ENCODE measurements at places on chromosomes 7 and 10. TPM values are rescaled to one million over a fixed set of nuclear protein-coding genes. Genes with fewer than 3 reads are reported as not detected.

The PTPN20 gene
- 3.8 TPM for total RNA-seq

The CPEB3 gene
- 2.5 TPM for total RNA-seq

The CPA1 gene
- total RNA-seq: not detected

The RSPH10B gene
- not detected for total RNA-seq

The OR2A12 gene
- total RNA-seq: not detected

The AKR1D1 gene
- not detected for total RNA-seq

The NUP42 gene
- total RNA-seq: 38.8 TPM

The MRPS24 gene
- 64.6 TPM for total RNA-seq

The SVOPL gene
- not detected for total RNA-seq

The GRM3 gene
- not detected for total RNA-seq

The NME8 gene
- total RNA-seq: not detected

The ADAM8 gene
- 9.4 TPM for total RNA-seq

The TECPR1 gene
- total RNA-seq: 181 TPM

The TMEM236 gene
- 0.18 TPM for total RNA-seq

The CTBP2 gene
- 0.33 TPM for total RNA-seq

The RASSF4 gene
- total RNA-seq: 0.88 TPM

The TAX1BP1 gene
- total RNA-seq: 122 TPM

The ZNF117 gene
- total RNA-seq: 5.9 TPM

The TUBAL3 gene
- total RNA-seq: not detected

The NAT16 gene
- total RNA-seq: not detected

The EVX1 gene
- not detected for total RNA-seq

The NPC1L1 gene
- total RNA-seq: 0.16 TPM

The DOCK4 gene
- 0.88 TPM for total RNA-seq

The GATA3 gene
- total RNA-seq: 23.5 TPM

The SLC37A3 gene
- 32.7 TPM for total RNA-seq

The ZNF503 gene
- 0.13 TPM for total RNA-seq

The STOX1 gene
- 0.52 TPM for total RNA-seq

The MYO3A gene
- not detected for total RNA-seq

The ADRA2A gene
- total RNA-seq: not detected

The LRRC17 gene
- not detected for total RNA-seq

The CAMK2G gene
- total RNA-seq: 60.4 TPM

The AOAH gene
- total RNA-seq: 30.2 TPM

The TLX1 gene
- total RNA-seq: not detected

The ACSM6 gene
- not detected for total RNA-seq

The LGI1 gene
- total RNA-seq: not detected

The REEP3 gene
- 10.7 TPM for total RNA-seq

The GPR85 gene
- total RNA-seq: not detected

The PPP1R17 gene
- not detected for total RNA-seq

The SEC61A2 gene
- 14.0 TPM for total RNA-seq

The MINDY4 gene
- 0.94 TPM for total RNA-seq

The ST8SIA6 gene
- not detected for total RNA-seq

All from naive thymus-derived CD8-positive, alpha-beta T cell (primary cell).